RPMI8226 (cell line): ENCODE measurements at places on chromosomes 3 and 15.

DNA sequence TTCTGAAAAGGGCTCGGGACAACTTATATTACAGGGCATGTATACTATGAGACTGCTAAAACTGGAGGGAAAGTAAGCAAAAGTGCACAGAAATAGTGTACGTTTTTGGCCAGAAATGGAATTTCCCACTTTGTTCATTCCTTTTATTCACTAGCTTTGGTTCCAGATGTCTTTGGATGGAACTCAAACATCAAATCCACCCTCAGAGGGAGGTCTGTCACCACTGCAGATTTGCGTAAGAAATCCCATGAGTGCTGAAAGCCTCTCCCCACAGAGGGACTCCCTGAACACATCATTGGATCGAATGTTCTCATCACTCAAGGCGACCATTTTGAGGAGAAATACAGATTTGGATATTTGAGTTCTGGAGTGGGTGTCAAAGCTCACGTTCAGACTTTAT lies 71.6 kb downstream of the FEM1B start:
- DNase-seq: no peak

- DNase-seq: no peak
Measured at GRCh38 chr15:101556273-101556672, 66.8 kb upstream of the PCSK6 start.

GRCh38 chr3:14352002-14352627 lies 50.3 kb upstream of the SLC6A6 start:
- DNase-seq: peak; percentile 72

GRCh38 chr15:84909782-84910181 lies 25.3 kb downstream of the SLC28A1 start:
- no peak for DNase-seq
